GM19239 (cell line): ENCODE measurements at places on chromosomes 2 and 18.

- DNase-seq, result no peak
These were observed 20.9 kb upstream of the SMAD4 start for GRCh38 chr18:51009072-51009471.

DNA sequence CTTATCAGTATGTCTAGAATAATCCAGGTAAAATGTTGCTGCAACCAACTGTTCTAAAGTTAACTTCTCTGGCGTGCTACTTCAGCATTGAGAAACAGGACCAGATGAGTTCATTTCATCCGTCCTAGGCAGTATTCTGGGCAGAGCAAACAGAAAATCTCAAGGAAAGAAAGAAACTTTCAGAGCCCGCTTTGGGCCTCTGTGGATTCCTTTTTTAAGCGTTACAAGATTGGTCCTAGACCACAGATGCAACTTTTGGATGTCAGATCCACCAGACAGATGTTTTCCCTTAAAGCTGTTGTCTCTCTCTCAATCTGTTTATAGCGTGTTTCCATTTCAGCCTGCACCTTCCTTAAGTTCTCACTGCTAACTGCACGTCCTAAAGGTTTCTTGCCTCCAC lies 75.0 kb downstream of the BCL2 start:
- no peak for DNase-seq

GRCh38 chr18:39751161-39751560 lies 2185.6 kb upstream of the CELF4 start:
- no peak for DNase-seq

- DNase-seq, result no peak
These were observed 9.4 kb upstream of the CRYBA2 start for GRCh38 chr2:219002395-219003266.

DNA sequence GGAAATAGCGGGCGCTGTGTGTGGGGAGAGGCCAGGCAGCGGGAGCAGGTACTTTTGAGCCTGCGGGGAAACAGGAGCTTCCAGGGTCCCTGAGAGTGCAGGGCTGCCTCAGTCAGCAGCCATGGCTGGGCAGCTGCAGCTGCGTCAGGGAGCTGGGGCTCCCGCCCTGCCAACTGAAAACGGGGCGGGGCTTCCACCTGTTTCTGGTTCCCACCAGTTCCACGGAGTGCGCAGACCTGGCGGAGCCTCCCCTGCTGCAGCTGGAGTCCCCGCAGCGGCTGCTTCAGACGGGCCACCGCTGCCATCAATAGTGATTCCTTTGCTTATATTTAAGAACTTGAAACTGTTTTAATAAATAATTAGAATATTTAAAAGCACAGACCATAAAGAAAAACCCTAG lies 30.6 kb upstream of the RPRM start:
- no peak for DNase-seq

- DNase-seq, result no peak
These were observed 77.2 kb upstream of the CD226 start for GRCh38 chr18:70024829-70025228.

GRCh38 chr2:61438670-61439069 lies 32.2 kb downstream of the USP34 start:
- no peak for DNase-seq

GRCh38 chr2:71906357-71906973 lies 241.2 kb downstream of the CYP26B1 start:
- no peak for DNase-seq
